ENCODE measurements at places on chromosomes 7 and 10.

- no peak for DNase-seq
Measured at GRCh38 chr10:104750291-104750690, 109.2 kb downstream of the SORCS3 start.

GRCh38 chr10:24080207-24080606 lies 128.7 kb upstream of the KIAA1217 start:
- no peak for DNase-seq

DNA sequence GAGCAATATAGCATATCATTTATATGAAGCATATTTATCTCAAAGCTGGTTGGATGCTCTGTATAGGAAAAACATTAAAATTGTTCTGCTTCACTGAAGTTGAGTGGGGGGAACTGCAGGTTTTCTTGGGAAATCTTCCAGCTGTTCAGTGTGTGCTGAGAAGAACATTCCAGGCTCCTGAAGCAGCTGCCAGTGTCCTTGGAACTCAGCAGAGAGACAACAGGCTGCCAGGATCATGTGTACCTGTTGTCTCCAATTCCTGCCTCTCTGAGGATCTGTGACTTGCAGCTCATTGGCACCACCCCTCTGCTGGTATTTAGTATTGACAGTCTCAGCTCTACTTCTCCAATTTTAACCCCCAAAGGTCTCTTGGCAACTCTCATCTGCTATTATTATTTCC lies 42.3 kb upstream of the PRKG1 start:
- DNase-seq = no peak

- DNase-seq = no peak
Measured at GRCh38 chr10:11472158-11472753, 139.2 kb downstream of the USP6NL start.

DNA sequence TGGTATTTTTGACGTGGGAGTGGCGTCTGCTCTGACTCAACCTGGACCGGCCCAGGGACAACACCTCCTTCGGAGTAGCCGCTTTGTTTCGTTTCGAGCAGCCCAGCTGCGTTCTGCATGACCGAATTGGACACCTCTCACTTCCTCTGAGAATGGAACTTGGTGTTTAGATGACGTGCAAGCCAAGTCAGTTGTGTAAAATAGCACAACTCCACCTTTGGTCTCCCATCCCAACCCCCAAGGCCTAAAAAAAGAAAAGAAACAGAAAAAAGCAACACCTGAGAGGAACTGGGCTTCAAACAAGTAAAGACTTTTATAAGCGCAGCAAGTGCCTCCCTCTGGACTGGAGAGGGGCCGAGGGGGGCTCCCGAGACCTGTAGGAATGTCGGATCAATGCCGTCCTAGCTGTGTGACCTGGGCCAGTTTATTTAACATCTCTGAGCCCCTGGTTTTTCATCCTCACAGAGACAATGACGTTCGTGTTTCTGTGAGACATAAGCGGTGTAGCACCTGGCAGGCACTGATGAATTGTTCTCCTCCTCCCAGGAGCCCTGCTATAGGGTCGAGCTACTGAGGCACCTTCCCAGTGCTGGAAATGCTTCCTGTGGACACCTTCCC lies 52.0 kb upstream of the SMNDC1 start:
- DNase-seq = no peak

DNA sequence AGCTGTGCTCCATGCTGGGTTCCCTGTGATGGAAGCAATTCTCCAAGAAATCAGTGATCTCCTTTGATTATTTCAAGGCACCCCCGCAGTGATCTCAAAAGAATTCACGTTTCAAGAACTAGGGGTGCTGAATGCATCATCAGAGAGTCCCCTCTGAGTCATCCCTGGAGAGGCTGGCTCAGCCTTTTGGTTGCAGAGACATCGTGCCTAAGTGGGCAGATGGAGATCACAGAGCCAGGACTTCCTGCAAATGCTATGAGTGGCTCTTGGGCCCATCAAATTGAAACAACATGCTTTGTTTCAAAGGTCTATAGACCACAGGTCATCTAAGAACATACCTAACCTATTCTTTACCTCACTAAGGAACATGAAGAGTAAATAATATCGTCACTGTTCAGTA lies 41.5 kb upstream of the PLEKHA1 start:
- no peak for DNase-seq

- no peak for DNase-seq
Measured at GRCh38 chr10:132913559-132914115, 28.7 kb downstream of the CFAP46 start.
